ENCODE measurements at places on chromosomes 6 and 20.

GRCh38 chr6:72748759-72749158, 126.9 kb downstream of the KCNQ5 start:
- DNase-seq, result no peak

DNA sequence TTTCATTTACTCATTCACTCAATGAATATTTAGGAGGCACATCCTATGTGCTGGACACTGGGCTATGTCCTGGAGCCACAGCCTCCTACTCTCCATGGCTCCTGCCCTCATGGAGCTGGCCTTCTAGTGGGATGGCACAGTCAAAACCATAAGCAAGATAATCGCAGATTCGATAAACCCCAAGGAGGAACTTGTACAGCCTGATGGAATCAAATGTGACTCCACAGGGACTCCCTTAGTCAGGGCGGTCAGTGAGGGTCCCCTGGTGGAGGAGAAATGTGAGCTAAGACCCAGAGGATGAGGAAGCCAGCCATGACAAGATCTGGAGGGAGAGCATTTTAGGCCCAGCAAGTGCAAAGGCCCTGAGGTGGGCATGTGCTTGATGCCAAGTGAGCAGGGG, 211.9 kb downstream of the PREX1 start:
- no peak for DNase-seq

GRCh38 chr6:166388290-166389004, 5.7 kb upstream of the MPC1 start:
- no peak for DNase-seq

DNA sequence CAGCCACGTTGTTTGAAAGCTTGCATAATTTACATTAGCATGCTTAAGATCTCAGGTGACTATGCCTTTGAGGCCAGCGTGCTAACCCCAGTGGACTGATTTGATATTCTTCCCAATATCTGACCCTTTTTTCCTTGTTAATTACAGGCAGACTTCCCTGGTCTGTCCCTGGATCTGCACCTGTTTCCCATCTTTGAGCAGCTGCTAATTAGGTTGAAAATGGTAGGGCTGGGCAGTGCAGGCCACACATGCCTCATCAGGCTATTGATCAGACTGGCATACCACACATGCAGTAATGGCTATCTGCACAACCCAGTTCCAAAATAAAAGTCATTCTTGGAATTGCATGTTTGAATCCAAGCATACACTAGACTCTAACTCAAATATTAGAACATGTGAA, 164.3 kb upstream of the TFAP2D start:
- no peak for DNase-seq

DNA sequence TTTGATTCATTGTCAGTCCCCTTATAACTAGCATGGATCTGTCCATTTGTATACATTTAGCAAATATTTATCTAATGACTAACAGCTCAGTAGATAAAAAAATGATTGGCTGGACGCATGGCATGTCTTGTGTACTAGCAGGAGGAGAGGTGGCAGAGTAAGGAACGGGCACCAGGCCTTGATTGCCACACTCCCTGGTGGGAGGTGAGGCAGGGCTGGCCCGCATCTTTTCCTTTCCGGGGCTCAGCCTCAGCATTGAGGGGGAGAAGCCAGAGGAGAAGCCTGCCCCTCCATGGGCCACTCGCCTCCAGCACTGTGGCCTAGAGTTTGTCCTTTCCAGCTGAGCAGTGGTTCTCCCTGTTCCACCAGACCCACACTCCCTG, 84.9 kb upstream of the TMEM181 start:
- no peak for DNase-seq

- DNase-seq, result no peak
Measured at GRCh38 chr6:88983532-88983931, 20.1 kb upstream of the RNGTT start.

GRCh38 chr20:2254333-2254732, 41.5 kb upstream of the TGM3 start:
- DNase-seq, result no peak

DNA sequence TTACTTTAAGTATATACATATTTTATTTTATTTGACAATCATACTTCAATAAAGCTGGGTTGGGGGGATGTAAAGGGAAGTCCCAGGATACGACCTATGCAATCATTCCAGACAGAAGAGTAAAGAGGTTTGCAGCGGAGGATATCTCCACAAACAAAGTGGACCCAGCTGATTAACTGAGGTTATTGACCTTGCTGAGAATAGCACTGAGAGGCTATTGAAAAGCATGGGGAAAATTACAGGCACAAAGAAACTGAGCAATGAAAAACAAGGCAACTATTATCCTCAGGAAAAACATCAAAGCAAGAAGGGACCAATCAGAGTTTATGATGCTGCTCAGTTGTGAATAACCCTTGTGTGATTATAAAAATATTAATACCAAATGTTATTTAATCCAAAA, 32.6 kb downstream of the SERPINB1 start:
- DNase-seq, result no peak

GRCh38 chr6:48110436-48111142, 408 bp downstream of the PTCHD4 start:
- DNase-seq, result no peak

DNA sequence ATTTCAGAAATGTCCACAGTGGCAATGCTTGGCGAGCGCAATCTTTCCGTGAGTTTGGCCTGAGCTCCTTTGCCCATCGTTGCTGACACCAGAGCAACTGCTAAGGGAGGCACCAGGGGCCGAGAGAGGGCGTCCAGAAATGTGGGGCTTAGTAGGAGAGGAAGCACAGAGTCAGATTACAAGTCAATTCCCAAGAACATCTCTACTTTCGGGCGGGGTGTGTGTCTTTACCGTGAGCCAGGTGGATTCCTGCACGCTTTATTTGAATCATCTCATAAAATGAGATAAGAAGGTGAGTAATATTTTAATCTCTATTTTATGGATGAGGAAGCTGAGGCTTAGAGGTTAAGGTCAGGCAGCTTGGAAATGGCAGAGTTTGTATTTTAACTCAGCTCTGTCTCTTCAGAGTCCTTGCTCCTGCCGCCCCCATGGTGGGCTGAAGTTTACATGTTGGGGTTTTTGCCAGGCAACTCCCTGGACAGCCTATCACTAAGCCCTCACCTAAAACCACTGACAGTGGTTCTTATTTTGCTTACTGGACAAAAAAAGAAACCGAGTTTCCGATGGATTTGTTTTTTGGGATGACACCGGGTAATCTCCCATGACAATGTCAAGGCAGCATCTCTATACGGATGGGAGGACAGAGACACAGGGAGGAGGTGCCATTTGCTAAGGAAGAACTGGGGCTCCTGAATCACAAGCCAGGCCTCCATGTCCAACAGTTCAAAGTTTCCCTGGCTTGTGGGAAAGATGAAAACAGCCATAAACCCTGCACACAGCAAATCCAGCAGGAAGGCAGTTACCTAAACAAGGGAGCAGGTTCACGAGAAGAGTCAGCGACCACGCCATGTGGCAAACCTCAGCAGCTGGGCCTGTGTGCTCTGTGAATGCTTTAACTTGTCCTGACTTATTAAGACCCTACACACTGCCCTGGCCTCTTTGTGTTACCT, 112.6 kb upstream of the SLC24A3 start:
- no peak for DNase-seq

DNA sequence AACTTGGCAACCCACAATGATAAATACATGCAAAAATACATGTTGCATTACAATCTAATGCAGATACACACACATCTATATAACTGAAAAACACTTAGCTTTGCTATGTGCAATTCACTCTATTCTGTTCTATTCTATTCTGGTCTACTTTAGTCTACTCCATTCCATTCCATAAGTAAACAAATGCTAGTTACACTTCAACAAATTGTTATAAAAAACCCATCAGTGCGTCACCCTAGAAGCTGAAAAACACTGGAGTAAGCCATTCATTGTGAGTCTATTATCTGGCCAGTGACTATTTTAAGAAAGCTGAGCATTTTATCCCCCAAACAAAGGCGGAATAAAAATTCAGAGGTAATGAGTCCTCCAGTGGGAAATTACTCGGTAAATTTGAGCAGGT, 315.7 kb upstream of the EPHA7 start:
- DNase-seq, result no peak

- DNase-seq, result no peak
Measured at GRCh38 chr6:25341203-25341552, 62.0 kb downstream of the CARMIL1 start.

GRCh38 chr6:154257067-154257466, 99.5 kb downstream of the IPCEF1 start:
- DNase-seq, result no peak

GRCh38 chr20:35008411-35009342, 53.0 kb downstream of the MYH7B start:
- no peak for DNase-seq

- DNase-seq, result no peak
Measured at GRCh38 chr6:50264995-50265571, 215.4 kb upstream of the DEFB112 start.

DNA sequence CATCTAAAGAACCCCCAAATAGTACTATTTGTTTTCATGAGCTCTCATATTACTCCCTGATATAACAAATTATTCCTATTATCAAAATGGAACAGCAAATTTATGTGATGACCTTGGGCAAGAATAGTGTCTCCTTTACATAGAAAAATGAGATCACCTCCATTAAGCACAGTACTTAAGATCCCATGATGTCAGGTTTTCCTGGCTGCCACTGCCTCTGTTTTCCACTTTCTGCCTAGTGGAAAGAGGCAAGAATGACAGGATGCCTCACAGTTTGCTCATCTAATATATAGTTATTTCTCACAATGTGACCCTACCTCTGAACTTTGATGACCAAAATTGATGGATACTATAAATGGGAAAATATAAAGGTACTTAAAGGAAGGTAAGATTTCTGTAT, 260.1 kb upstream of the SGK1 start:
- no peak for DNase-seq

DNA sequence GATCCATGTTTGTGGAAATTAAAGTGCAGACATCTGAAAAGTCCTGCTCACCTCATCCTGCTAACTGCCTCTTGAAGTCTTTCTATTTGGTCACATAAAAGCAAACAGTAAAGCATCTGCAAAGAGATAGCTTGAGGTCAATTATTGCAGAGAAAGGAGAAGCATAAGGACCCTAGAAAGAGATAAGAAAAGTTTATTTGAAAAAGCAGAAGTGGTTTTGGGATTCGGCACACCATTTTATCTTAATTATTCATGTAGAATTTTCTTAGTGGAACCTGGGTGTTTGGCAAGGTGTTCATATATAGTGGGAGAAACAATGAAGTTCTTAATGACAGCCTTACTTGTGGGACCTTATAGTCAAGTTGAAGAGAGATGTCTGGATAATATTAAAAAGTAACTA, 280.8 kb downstream of the CENPW start:
- no peak for DNase-seq

DNA sequence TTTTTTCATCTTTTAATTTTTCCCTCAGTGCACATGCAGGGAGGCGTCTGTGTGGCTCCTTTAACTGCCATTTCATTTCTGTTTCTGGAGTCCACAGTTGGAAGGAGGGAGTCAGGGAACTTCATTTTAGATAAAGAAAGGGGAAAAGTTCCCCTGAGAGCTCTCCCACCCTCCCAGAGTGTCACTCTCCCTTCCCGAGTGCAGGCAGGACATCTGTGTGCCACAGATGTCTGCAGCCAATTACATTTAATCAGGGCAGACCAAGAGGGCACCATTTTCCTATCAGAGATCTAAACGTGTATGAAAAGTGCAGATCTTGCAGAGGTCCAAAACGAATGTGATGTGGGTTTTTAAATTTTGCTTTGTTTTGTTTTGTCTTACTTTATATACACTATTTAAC, 96.6 kb downstream of the PXDC1 start:
- no peak for DNase-seq

DNA sequence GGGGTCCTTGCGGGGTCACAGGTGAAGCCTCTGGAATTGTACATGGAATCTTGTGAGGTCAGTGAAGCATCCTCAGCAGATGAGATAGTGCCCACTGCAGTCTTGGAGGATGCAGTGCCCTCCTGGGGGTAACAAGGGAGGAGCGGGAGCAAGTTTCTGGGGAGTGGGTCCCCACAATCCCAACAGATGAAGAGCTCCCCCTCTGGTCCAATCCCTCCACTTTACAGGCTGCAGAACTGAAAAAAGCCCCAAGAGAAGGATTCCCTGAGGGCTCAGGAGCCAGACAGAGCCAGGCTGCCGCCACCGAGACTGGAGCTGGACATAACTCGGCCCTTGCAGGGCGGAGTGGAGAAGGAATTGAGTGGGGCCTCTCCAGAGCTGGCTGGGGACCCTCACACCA, 52.4 kb downstream of the TTI1 start:
- DNase-seq, result no peak

DNA sequence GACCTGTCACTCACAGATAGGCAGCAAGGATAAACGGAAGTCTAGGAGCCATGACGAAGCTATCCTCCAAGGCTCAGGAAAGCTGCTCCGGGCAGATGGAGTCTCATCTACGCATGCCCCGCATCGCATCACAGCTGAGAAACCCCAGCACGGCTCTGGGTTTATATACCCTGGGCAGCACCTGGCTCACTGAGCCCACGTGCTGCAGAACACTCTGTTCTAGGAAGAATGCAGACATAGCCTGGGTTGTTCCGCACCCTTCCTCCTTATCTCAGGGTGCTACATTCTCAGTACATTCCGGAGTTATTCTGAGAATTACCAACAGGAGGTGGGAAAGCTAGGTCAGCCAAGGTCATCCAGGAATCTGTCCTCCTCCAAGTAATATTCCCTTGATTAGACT, 260.4 kb downstream of the CBLN4 start:
- DNase-seq, result no peak

GRCh38 chr20:47181056-47181862, 175.2 kb downstream of the ZMYND8 start:
- DNase-seq, result no peak

GRCh38 chr6:146914489-146915483, 289.4 kb upstream of the STXBP5 start:
- DNase-seq, result no peak

GRCh38 chr20:58852543-58853271, at the start of gene GNAS:
Gene GNAS, plus strand, starts transcription at chr20:58852716.
- DNase-seq, result no peak

GRCh38 chr6:49541936-49542335, 8.5 kb upstream of the C6orf141 start:
- DNase-seq, result no peak

GRCh38 chr20:34559311-34560140, 1.0 kb downstream of the MAP1LC3A start:
- DNase-seq, result peak; percentile 22

DNA sequence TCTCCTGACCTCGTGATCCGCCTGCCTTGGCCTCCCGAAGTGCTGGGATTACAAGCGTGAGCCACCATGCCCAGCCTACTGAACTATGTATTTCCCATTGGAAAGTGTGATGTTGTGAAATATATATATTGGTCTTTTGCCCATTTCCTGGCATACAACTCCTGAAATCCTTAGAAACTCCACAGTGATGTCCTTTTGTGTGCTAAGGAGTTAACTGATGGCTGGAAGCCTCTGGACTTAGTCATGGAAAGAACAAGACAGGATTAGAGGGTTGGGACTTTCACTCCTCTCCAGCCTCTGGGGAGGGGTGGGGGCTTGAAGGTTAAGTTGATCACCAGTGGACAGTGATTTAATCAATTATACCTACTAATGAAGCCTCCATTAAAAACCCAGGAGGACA, 7.1 kb downstream of the PANK2 start:
- DNase-seq, result no peak

GRCh38 chr6:39911513-39912125, 22.6 kb downstream of the MOCS1 start:
- no peak for DNase-seq
